ENCODE measurements at places on chromosomes 1 and 21.

DNA sequence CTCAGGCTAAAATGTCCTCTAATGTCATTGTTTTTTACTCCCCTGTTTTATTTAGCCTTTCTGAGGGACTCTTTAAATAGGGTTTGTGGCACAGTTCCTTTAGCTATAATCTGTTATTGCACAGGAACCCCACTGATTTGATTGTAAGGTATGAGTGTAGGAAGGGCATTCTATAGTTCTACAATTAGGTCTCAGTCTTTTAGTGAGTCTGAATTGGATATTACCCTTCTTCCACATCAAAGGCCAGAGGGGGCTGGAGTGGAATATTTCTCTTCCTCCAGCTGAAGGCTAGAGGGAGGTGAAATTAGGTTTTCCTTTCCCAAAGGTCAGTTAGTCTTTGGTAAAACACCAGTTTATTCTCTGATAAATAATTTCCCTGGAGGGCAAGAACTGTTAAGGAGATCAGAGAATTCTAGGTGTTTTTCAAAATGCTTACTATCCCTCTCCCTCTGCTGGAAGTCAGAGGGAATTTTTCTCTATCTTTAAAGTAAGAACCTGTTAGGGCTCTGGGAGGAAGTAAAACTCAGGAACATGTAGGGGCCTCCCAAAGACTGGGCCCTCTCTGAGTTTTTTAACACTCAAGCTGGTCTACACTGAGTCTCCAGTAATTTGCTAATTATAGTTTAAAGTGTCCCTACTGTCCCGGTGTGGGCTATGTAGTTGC is 176.3 kb upstream of the ZNHIT6 start:
- no peak for DNase-seq

DNA sequence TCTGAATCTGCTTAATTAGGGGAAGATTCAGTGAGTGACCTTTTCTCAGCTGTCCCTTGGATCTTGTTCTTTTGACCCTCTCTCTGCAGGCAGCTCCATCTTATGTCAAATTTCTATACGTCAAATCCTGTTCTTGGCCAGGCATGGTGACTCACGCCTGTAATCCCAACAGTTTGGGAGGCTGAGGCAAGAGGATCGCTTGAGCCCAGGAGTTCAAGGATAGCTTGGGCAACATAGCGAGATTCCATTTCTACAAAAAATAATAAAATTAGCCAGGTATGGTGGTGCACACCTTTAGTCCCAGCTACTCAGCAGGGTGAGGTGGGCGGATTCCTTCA is 12.3 kb upstream of the CDC42 start:
- DNase-seq: no peak

DNA sequence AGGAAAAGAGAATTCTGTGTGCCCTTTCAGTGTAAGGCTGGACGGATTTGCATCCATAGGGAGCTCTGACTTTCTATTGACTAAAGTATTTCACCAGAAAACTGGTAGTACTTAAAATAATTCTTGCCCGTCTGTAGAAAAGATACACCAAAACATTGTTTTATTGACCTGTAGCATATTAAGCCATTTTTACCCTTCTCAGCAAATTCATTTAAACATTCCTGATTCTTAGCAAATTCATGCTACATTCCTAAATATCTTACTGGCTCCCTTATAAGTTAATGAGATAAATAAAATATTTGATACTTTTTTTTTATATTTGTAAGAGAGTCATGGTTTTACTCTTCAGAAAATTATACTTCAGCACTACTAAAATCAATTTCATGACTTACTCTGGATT is 1.6 kb upstream of the IPP start:
- no peak for DNase-seq

DNA sequence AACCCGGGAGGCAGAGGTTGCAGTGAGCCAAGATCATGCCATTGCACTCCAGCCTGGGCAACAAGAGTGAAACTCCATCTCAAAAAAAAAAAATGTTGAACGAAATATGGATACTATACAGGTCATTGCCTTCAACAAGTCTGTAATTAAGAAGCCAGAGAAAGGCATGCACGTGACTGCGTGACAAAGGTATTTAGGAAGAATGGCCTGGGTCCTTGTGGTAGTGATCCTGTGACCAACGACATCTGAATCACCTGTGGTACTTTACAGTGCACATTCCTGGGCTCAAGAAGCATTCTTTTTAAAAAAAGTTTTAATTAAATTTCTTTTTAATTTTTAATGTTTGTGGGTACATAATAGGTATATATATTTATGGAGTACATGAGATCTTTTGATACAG is 115.0 kb downstream of the GREM2 start:
- DNase-seq: no peak

DNA sequence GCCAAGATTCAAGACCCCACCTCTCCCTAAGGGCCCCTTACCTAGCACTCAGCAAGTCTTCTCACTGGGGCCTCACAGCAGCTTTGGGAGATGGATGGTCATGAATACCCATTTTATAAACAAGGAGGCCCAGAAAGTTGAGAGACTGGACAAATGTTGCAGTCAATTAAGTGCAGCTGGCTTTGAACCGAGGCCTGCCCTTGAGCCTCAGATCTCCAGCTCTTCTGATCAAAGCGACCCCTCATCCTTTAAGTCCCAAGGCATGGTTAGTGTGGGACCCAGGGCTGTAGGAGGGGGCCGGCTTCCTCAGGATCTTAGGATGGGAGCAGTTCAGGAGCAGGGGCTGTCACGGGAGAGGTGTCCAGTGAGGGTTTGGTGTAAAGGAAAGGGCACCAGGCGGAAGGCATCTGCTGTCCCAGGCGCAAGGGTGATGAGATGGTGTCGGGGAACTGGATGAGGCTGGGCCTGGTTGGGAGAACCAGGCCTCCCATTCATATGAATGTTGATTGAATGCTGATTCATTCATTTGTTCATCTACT is 5.1 kb upstream of the MTFR1L start:
- DNase-seq: no peak

GRCh38 chr1:67307251-67308060 is at the start of gene IL12RB2:
Gene IL12RB2, plus strand, starts transcription at chr1:67307873. Its CDS starts 12,496 bp downstream, at chr1:67320369.
- no peak for DNase-seq

- DNase-seq: no peak
Measured at GRCh38 chr1:223711173-223711572, 1.2 kb upstream of the CAPN2 start.

DNA sequence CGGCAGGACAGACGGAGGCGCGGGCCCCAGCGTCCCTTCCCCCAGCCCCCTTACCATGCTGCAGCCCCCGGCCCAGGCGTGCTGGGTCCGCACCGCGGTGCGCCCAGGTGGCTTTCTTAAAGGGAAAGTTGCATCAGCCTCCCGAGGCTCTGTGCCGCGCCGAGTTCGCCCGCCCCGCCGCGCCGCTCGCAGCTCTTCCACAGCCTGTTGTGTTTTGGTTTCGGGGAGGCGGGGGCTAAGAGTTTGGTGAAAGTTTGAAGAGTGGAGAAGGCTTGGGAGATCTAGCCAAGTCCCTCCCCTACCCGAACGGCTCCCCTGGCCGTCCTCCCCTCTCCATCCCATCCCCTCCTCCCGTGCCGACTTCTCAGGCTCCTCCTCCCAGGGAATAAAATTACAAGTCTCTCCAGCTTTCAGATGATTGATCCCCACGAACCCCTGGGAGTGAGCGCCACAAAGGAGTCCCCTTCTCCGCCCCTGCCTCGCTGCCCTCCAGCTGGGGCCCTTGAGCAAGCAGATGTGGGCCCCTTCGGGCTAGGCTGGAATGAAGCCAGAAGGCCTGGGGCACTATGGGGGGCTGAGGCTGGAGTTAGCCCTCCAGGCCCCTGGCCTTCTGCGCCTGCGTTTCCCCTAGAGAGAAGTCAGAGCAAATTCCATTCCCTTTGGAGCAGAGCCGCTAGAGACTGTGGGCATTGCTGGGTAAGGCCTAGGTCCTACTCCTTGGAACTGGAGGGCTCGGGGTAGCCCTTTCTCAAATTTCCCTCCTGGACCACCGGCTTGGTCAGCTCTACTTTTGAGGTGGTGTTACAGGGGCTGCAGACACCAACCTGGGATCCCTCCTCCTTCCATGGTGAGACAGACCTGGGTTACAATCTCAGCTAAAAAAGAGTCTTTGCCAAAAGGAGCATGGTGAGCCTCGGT is at the start of gene SLC6A9:
Gene SLC6A9 (minus strand): TSS at position 211 of the 918 bp plus-strand sequence. CDS start 7,185 bp downstream, outside the sequence.
- DNase-seq: no peak

DNA sequence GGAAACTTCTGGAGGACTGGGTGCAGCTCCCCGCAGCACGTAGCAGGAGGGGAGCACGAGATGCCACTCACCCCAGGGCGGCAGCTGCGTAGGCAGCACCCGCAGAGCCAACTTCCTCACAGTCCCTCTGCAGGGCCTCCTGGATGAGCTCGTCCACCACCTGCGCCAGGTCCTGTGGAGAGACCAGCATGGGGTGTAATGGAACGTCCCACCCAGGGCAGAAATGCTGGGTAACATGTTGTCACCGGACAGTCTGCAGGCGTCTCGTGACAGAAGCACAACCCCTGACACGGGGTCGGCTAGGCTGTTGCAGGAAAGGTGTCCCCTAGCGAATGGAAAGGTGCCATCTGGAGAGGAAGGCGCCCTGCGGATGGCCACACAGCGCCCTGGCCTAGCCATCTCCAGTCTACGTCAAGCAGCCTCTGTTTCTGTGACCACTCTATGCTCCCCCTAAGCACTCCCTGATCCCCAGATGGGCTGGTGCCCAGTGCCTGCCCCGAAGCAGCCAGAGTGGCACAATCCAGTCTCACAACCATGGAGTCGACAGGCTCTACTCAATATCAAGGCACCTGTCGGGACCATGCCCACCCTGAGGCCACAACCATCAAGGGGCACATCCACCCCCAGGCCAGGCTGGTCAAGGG is 21.2 kb downstream of the MCM3AP start:
- no peak for DNase-seq

DNA sequence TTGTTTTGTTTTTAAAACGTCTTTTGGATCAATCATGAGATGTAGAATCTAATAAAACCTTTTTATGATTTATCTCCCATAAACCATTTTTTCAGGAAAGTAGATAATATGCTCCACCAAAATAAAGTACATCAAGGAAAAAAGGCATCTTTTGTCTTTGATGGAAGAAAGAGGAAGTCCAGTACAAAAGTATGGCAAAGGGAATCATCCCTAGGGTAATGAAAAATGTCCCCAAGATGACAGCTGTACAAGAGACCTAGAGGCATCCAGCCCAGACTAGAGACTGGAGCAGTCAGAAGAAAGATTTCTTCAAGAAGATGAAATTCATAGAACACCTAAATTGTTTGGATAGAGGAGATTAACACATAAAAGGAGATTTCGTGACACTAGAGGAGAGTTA is 32.3 kb upstream of the GFI1 start:
- no peak for DNase-seq

DNA sequence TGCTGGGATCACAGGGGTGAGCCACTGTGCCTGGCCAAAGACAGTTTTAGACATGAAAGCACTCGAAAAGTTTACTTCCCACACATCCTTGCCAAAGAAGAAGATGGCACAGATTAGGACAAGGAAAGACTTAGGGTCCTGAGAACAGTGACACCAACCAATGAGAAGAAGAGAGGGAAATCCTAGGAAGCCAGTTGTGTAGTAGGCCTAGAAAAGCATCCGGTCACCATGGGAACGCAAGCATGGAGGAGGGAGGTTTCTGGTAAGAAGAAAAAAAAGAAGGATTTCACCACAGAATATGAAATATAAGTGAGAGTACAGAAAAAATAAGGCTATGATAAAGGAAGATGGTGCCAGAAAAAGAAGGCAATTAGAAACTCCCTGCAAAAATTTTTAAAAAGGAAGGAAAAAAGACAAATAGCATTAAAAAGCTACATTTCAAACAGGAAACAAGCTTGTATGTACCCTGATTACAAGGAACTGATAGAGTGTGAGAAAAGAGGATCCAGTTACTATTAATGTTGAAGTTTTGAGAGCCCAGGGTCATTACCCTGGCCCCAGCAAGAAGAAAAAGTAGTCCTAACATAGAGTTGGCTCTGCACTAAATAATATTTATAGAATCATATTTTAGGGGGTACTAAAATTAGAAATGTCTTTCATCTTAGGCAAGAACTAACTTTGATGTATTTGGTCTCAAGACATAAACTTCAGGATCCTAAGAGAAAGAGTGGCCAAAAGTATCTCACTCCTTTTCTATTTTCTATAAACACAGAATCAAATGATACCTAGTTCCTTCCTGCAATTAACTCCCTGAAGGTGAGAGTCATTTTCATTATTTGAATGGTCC is 16.1 kb downstream of the DIPK1A start:
- DNase-seq: no peak

- DNase-seq: no peak
Measured at GRCh38 chr1:28899267-28899666, 15.1 kb upstream of the EPB41 start.

DNA sequence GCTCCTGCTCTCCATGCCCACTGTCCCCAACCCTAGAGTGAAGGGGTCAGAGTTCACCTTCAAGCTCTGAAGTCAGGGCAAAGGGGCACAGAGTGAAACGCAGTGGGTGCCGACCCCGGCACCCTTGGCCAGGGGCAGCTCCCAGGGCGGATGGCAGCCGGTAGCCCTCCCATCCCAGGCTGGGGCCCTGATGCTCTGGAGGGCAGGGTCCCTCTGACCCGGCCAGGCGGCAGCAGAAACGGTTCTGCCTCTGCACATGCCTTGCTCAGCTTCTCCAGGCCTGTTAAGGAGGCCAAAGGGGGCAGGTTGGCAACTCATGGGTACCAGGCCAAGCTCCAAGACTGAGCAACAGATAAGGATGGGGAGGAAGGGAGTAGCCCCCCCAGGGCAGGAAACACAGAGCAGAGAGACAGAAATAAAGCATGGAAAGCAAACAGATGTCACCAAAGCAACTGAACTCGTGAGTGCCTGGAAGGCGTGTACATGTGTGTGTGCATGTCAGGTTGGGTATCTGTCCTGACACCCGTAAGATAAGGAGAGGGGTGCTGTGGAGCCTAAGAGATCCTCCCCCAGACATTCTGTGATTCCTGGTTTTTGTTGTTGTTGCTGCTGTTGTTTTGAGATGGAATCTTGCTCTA is 112.3 kb upstream of the IFFO2 start:
- DNase-seq: no peak

DNA sequence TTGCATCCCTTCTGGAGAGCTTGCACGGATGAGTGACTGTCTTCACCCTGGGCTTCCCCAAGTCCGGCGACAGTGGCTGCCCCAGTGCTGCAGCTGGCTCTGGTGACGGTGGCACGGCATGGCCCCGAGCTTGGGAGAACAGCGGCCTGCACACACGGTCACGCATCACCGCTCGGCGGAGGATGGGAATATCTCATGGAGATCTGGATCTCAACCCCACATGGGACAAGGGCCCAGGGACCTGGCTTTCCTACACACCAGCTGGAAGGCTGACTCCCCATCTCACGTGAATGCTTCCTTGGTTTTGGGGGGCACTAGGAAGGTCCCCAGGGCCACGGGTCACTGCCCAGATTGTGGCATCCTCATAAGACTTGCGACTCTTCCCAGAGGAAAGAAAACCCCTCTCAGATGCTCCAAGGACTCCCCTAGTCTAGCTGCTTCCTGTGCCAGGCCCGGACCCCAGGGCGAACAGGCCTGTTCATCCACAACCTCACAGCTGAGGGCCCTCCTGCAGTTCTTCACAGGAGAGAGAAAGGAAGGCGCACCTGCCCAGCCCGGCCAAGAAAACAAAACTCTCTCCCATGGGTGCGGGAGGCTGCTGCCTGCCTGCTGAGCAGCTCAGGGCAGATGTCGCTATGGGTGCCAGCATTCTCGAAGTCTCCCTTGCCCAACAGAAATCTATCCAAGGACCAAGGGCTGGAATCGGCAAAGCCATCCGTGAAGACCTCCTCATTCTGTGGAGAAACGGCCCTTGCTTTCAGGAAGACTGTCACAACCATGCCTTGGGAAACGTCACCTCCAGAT is 9.9 kb downstream of the CFAP410 start:
- no peak for DNase-seq
